CD4-positive, alpha-beta T cell treated with Interferon gamma for 1 hour (primary cell): ENCODE measurements at places on chromosomes 2 and 18.

GRCh38 chr2:238294393-238295143 lies 6.2 kb upstream of the PER2 start:
- no peak for DNase-seq

DNA sequence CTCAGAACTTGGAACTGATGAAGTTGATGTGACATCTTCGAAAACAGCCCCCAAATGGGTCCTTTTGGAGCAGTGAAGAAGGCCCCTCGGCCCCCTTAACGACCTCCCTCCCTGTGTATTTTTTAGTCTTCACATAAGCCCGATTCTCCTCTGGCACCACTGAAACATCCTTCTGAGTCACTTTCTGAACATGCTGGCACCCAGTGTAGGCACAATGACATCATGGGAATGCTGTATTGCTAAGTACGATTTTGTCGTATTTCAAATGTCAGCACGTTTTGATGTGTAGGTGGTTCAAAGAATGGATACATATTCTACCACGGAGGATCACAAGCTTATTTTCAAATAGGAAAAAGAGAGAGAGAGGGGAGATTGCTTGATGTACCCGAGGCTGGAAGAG lies 111.7 kb upstream of the RIOK3 start:
- no peak for DNase-seq

- no peak for DNase-seq
These were observed 44.2 kb downstream of the WDPCP start for GRCh38 chr2:63544017-63544627.

DNA sequence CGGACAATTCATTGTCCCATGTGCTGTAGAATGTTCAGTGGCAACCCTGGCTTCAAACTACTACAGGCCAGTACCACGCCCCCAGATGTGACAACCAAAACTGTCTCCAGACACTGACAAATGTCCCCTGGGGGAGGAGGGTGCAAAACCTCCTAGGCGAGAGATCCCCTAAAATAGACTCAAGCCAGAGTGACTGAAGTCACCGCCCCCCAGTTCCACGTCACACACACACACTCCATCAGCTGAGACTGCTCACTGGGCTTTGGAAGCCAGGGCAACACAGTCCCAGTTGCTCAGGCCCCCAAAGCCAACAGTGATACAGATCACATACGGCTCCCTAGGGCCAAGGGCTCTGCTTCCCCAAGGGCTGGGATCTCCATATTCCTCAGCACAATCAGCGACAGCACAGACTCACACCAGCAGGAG lies 19.1 kb downstream of the HDAC4 start:
- DNase-seq = peak; percentile 77

DNA sequence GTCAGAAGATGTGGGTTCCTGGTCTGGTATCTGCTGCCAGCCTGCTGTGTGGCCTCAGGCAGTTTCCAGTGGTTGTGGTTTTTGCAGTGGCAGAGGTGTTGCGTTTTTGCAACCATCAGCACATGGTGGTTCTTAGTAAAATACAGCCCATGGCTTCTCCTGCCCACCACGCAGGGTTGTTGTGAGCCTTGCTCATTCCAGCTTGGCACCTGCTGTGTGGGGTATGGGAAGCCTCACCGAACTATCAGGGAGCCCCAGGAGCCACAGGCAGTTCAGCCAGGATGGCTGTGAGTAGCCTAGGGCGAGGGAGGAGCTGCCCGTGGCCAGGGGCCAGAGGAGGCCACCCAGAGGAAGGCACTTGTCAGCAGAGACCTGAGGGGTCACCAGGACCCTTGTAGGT lies 9.8 kb downstream of the ARID5A start:
- DNase-seq = no peak

DNA sequence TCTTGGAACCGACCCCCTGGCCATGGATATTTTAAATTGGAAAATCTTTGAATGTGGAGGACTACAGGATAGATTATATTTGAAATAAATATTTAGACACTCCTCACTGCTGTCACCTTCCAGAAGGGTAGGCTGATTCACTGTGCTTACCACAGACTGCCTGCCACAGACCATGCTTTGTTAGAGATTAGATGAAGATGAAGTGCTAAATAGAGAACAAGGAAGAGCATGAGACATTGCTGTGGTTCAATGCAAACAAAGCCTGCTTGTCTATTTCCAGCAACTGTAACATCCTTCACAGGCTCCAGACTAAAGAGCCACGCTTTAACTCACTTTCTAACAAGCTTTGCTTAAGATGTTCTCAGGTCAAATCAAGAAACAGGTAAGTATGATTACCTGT lies 81.0 kb upstream of the TMEM17 start:
- DNase-seq = no peak

GRCh38 chr2:217396165-217396564 lies 536.3 kb upstream of the TNP1 start:
- no peak for DNase-seq

GRCh38 chr2:191036363-191036762 lies 22.4 kb upstream of the STAT1 start:
- no peak for DNase-seq

- DNase-seq = no peak
These were observed at the start of gene SLC4A3 for GRCh38 chr2:219627103-219628100. TSS of gene SLC4A3 (plus strand) at chr2:219627630. CDS start at chr2:219627993, 363 bp downstream.

DNA sequence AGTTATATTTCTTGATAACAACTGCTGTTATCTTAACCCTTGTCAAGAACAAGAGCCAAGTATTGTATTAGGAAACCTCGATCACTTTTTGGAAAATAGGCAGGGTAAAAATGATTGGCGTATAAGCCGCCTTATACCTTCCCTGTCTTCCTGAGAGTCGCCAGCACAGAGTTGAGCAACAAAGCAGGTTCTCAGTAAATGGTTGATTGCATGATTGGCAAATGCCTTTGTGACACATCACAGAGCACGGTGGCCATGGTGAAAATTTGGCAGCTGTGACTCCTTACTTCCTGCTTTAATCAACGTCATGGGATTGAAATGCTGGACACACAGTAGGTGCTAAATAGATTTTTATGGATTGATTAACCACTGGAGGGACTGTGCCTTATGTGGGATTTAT lies 3.9 kb upstream of the KLHL29 start:
- peak; percentile 38 for DNase-seq

DNA sequence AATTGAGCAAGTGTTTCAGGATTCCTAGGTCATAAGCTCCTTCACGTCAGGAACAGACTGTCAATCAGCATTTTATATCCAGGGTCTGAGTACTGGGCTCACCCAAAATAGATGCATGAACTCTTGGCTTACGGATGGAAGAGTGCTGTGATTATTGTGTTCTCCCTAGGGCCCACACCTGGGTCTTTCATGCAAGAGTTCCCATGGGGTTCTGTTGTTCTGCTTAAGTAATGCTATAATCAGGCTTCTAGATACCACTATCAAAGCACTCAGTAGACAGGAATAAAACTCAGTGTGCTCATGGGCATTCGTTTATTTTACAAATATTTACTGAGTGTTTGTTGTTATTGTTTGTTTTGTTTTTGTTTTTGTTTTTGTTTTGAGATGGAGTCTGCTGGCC lies 46.4 kb upstream of the PMAIP1 start:
- DNase-seq = no peak

GRCh38 chr2:32246911-32247310 lies 17.8 kb downstream of the NLRC4 start:
- DNase-seq = no peak

- no peak for DNase-seq
These were observed 119.9 kb upstream of the NDUFV2 start for GRCh38 chr18:8982416-8983183.

DNA sequence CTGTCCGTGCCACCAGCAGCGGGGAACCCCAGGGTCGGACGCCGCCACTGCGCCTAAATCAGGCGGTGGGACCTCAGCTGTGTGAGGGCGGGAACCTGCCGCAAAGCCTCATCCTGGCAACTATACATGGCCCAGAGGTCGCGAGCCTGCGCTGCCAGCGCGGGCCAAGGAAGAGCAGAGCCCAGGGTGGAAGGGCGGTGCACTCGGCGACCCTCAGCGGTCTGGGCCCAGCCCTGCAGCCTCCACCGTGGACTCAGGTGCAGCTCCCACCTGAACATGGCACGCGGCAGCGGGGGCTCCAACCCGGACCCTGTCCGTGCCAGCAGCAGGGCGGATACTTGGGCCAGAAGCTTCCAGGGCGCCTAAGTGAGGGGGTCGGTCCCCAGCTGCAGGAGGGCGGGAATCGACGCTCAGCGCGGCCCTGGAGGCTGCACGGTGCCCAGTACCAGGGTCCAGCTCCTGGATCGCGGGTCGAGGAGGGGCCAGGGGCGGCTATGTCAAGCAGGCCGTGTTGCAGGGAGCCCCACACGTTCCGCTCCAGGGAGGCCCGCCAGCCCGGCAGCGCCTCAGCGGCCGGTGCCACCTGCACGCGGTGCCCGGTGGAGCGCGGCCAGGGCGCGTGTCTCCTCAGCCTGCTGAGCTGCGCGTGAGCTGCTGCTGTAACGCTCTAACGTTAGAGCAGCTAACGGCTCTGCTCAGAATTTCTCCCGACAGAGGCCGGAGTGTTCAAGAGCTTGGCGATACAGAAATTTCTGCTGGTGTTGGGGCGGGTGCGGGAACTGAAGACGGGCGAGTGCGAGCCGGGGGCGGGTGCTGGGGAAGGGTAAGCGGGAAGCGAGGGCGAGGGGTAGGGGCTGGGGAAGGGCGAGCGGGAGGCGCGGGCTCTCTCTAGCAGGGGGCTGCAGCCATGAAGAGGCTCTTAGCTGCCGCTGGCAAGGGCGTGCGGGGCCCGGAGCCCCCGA lies at the start of gene ANKRD30B:
Gene ANKRD30B (plus strand): TSS at position 660 of the 962 bp plus-strand sequence. CDS start 248 bp downstream, at position 908.
- no peak for DNase-seq

DNA sequence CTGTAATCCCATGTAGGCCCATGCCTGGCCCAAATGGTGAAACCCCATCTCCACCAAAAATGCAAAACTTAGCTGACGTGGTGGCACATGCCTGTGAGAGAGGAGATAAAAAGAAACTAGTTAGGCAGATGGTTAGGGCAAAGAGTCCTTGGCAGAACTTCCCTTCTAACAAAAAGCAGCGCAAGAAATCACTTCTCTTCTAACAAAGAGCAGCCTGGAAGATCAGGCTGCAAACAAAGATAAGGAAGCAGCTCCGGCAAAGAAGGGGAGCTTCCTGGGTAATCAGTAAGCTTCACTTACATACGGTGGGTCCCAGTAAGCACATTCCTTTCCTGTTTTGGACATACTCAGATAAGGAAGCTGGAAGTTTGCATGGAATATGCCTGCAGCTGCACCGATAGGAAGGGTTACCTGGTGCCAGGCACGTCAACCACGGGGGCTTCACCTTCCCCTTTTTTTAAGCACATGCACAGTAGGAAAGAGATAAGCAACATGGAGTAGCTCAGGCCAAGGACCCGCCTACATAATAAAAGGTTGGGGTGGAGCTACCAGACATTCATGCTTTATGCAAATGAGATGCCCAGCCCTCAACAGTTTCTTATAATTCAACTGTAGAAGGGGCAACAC lies 61.0 kb upstream of the SLC25A52 start:
- DNase-seq = no peak

- no peak for DNase-seq
These were observed 411.6 kb downstream of the ZNF521 start for GRCh38 chr18:24940416-24940815.

DNA sequence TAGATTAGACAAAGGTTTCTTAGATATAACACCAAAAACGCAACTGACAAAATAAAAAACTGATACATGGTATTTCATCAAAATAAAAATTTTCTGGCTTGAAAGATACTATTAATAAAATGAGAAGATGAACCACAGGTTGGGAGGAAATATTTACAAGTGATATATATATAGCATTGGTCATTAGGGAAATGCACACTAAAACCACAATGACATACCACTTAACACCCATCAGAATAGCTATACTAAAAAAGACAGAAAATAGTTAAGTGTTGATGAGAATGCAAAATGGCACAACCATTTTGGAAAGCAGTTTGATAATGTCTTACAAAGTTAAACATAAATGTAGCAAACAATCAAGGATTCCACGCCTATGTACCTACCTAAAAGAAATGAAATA lies 83.9 kb downstream of the SLC66A3 start:
- no peak for DNase-seq

GRCh38 chr2:170815311-170815710 lies 1.4 kb upstream of the GAD1 start:
- DNase-seq = no peak

DNA sequence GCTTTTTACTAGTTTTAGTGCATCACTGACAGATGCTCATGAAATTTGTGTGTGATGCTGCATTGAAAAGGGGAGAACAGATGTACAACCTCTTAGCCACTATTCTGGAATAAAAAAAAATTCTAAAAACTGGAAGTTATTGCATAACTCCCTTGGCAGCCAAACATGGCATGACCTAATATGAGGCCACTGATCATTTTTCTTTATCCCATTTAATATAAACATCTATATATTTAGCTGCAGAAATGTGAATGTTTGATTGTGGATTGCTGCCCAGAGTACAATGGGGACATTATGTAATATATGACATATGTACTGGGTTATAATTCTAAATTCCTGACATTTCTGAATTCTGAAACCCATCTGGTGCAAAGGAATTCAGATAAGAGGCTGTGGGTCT lies 86.5 kb downstream of the CDCA7 start:
- no peak for DNase-seq

DNA sequence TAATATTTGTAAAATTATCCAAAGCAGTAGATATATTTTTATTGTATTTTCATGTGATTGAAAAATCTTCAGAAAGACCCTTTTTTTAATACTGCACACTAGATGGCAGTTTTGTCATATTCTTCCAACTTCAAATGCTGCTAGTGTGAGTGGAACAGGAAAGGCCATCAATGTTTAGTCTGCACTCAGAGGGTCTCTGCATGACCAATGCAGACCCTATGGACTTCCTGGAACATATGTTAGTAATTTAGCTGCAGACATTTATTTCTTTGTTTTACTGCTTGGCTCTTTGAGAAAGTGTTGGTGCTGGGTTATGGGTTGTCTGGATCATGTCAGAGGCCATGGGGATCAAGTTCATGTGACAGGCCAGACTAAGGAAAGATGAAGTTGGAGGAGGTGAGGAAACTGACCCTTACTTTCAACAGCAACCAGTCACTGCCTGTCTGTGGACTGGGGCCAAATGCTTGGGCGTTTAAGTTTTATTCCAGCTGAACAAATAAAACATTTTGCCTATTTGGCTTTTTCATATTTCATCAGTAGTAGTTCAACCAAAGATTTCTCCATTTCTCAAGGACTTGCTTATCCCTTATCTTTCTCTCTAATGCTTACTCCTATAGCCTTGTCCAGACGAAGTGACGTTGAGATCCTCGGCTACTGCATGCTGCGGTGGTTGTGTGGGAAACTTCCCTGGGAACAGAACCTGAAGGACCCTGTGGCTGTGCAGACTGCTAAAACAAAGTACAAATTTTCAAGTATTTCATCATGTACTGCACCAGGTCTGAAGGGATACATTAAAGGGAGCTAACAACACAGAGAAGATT lies 84.8 kb downstream of the VRK2 start:
- DNase-seq = no peak

GRCh38 chr2:138502255-138503086 lies 901 bp downstream of the SPOPL start:
- no peak for DNase-seq

GRCh38 chr2:146931109-146931508 lies 913.7 kb upstream of the ACVR2A start:
- no peak for DNase-seq
